Cardiac fibroblast (primary cell): ENCODE measurements at places on chromosomes 13 and 19.

GRCh38 chr19:11260996-11261395 lies 1.3 kb downstream of the DOCK6 start:
- no peak for DNase-seq

- DNase-seq: no peak
These were observed 669.9 kb upstream of the PCDH20 start for GRCh38 chr13:62085337-62086229.

DNA sequence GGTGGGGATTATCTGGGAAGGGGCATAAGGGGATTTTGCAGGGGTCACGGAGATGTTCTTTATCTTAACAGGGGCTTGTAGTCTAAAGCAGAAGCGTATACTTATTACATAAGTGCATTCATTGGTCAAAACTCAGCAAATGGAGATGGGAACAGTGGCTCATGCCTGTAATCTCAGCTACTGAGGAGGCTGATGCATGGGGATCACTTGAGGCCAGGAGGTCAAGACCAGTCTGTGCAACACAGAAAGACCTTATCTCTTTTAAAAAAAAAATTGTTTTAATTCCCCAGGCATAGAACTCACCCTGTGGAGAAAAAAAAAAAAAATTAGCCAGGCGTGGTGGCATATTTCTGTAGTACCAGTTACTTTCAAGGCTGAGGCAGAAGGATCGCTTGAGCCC lies 18.9 kb downstream of the FAM187B start:
- no peak for DNase-seq

- no peak for DNase-seq
These were observed 549.6 kb downstream of the PCDH17 start for GRCh38 chr13:58181111-58181510.

GRCh38 chr13:113660066-113660465 lies 2.1 kb upstream of the ATP4B start:
- no peak for DNase-seq

GRCh38 chr19:29480507-29480906 lies 45.3 kb upstream of the VSTM2B start:
- DNase-seq: no peak

- DNase-seq: peak; percentile 46
These were observed 97.3 kb downstream of the SERP2 start for GRCh38 chr13:44470638-44471562.

DNA sequence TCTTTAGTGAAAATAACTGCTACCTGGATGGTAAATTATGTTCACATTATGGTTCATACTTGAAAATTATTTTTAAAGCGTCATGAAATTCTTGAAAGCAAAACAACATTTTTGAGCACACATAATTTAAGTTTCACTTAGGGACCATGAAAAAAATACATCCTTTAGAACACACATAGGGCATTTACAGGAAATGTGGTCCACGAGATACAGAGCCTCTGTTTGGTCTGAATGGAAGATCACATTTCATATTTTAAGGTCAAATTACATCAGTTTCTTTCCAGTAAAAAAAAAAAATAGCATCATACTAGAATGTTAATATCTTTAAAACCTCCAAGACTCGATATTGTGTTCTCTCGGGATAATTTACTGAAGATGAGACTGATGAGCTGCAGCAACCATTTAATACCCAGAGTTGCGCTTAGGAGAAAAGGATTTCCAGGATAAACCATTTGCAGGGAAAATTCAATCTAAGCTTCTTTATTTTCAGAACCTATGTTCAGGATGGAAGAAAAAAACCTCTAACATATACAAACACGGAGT lies 720.7 kb downstream of the DIAPH3 start:
- peak; percentile 29 for DNase-seq

- DNase-seq: peak; percentile 48
These were observed 62.4 kb upstream of the SERP2 start for GRCh38 chr13:44311011-44311780.

DNA sequence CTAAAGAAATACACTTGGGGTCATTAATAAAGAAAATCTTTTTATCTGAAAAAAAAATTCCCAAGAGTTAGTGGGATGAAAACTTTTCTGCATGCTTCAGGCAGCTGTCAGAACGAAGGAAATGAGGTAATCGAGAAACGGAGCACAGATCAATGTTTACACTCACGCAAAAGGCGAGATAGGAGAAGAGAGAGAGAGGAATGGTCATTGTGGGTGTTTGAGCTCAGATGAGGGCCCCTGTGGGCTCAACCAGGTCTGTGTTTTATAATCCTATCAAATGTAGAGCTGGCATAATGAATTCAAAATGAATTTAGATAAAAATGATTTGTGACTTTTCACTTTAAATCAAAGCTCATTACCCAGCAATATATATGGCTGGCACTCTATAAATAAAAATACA lies 6.3 kb upstream of the RXFP2 start:
- peak; percentile 27 for DNase-seq

DNA sequence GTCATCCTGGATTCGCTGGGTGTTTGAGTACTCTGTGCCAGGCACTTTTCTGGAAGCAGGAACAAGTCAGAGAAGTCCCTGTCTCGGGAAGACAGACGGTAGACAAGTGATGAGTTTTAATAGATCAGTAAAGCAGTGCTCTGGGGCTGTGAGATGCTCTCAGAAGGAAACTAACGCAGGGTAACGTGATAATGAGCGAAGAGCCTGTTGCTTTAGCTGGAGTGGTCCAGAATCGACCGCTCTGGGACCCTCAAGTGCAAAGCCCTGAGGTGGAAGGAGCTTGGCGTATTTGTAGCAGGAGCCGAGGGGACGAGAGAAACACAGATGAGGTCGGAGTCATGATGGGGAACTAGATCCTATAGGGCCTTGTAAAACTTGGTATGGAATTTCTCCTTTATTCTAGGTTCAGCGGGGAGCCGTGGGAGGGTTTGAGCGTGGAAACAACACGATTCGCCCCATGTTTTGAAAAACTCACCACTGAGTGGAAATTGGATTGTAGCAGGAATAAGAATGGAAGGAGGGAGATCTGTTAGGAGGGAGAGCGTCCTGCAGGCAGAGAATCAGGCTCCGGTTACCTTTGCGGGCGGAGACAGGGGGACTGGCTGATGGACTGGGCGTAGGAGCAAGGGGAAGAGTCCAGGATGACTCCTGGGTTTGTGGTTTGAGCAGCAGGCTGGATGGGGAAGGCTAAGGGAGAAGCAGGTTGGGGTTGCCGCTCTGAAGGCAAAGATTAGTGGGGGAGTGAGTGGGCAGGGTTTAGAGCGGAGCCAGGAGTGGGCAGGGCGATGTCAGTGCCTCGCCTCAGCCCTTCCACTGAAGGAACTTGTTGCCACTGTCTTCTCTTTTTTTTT lies 763 bp downstream of the POLD1 start:
- peak; percentile 15 for DNase-seq

GRCh38 chr13:94712287-94712811 lies at the start of gene SOX21:
Gene SOX21, minus strand, starts transcription at chr13:94712545. Its CDS starts 496 bp downstream, at chr13:94712049.
- no peak for DNase-seq

DNA sequence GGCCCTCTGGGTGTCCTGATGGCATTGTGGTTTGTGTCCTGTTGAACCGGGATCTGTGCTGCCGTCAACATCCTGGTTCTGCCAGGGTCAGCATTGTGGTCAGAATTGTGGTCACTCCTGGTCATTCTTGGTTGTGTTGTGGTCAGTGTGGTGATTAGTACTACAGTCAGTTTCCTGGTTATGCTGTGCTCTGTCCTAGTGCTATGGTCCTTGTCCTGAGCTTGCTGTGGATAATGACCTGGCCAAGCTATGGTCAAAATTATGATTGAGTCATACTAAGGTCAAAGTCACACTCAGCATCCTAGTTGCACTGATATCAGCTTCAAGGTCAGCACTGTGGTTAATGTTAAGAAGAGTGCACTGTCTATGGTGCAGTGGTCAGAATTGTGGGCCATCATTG lies 4.5 kb upstream of the OLFM2 start:
- DNase-seq: no peak

GRCh38 chr13:44234566-44234965 lies 139.1 kb upstream of the SERP2 start:
- no peak for DNase-seq

DNA sequence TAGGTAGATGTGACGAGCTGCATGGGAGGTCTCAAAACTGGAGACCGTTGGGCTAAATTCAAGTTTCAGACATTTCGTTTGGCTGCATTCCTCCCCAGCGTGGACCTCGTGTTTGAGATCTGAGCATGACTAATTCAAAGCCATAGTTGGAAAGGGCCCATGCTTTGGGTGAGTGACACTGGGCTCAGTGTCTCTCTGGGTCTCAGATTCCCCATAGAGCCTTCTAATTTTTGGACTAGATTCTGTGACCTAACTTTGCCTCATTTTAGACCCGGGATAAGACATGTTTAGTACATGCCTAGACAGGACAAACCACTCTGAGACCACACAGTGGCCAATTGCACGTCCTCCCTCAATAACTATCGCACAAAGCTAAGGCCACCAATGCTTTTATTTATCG lies 16.6 kb downstream of the CKM start:
- peak; percentile 26 for DNase-seq

GRCh38 chr19:49335784-49336481 lies 727 bp downstream of the CD37 start:
- DNase-seq: no peak

DNA sequence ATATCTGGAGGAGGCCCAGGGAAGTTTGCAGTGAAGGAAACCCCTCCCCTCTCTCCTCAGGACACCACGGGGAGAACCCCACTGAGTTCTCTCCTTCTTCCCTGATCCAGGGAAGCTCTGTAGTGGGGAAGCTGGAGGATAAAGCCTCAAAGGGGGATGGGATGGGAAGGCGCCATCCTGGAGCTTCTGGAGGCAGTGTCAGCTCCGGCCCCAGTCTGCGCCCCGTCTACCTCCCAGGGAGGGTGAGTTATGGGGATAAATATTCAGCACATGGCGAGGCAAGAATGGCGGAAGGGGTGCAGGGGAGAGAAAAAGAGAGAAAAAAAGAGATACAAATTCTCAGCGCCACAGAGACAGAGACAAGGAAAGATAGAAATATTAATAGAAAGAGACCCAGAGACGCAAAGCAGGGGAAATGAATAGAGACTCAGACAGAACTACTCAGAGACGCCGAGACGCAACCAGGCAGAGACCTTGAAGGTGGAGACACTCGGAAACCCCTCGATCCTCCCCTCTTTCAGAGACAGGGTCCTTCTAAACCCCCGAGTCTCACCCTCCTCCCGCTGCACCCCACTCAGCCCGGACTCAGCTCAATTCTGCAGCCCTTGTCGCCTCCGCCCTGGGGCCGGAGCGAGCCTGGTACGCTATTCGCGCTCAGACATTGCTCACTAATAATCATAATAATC lies 23.6 kb downstream of the OLFM2 start:
- DNase-seq: no peak

DNA sequence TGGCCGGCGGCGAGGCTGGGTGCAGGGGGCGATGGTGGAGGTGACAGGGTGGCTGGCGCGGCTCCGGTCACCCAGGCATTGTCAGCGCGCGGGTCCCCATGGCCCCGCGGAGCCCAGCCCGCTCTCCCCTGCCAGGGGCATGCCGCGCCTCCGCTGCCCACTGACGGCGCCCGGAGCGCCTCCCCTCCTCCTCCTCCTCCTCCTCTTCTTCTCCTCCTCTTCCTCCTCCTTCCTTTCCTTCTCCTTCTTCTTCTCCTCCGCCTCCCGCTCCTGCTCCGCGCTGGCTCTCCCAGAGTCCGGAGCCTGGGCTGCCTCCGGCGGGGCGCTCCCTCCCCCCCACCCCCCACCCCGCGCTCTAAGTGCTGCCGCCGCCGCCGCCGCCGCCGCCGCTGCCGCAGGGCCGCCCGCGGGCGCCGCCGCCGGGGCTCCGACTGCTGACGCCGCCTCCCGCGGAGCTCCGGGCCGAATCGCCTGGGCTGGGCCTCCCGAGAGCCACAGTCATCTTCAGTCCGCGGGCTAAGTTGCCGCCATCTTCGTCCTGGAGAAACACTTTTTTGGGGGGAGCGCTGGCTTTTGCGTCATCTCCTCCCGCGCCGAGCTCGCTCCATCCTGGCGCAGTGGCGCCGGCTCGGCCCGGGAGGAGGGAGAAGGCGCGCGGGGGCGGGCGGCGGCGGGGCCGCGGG lies 348.3 kb downstream of the LIG4 start:
- DNase-seq: peak; percentile 46

DNA sequence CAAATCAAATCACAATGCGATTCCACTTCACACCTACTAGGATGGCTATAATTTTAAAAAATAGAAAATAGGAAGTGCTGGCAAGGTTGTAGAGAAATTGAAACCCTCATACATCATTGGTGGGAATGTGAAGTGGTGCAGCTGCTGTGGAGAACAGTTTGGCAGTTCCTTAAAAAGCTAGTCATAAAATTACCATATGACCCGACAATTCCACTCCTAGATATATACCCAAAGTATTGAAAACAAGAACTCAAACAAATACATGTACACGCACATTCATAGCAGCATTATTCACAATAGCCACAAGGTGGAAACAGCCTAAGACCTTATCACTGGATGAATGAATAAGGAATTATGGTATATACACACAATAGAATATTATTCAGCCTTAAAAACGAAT lies 12.0 kb downstream of the HMGB1 start:
- peak; percentile 41 for DNase-seq

- peak; percentile 6 for DNase-seq
These were observed 1.5 kb upstream of the CEACAM5 start for GRCh38 chr19:41706741-41707501.

DNA sequence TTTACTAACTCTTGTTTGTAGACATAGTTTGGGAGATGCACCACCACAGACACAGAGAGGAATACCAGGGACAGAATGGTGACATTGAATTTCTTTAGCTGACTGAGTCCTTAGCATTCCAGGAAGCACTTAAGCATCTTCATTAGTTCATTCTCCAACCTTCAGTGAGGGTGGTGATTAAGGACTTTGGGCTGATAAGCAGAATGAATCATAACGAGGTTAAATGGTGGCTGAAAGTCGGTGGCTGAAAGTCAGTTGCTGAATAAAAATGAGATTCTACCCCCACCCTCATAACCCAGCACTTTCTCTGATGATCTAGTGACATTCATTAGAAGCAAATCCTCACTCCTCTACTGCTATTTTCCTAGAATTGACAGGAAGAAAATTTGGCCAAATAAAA lies 10.6 kb downstream of the PCDH8 start:
- DNase-seq: no peak

GRCh38 chr13:114259974-114260373 lies 21.4 kb upstream of the UPF3A start:
- no peak for DNase-seq

DNA sequence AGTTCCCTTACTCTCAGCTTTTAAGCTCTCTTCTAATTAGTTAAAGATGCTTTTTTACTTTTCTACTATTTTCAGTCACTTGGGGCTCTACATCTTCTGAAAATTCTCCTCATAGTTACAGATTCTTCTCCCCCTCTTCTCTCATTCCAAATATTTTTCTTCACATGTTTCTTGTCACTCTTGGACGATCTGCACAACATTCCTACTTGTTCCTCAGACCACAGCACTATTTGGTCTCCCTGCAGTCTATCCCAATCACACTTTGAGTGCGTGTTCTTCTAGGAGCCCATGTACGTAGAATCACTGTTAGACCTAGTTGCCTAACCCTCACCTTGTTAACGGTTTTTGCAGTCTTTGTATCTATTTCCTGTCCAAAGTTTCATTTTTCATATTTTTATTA lies 222.5 kb upstream of the SPRY2 start:
- no peak for DNase-seq

- no peak for DNase-seq
These were observed 6.2 kb downstream of the ELOF1 start for GRCh38 chr19:11552666-11553372.
